ENCODE measurements at places on chromosomes 4 and X.

DNA sequence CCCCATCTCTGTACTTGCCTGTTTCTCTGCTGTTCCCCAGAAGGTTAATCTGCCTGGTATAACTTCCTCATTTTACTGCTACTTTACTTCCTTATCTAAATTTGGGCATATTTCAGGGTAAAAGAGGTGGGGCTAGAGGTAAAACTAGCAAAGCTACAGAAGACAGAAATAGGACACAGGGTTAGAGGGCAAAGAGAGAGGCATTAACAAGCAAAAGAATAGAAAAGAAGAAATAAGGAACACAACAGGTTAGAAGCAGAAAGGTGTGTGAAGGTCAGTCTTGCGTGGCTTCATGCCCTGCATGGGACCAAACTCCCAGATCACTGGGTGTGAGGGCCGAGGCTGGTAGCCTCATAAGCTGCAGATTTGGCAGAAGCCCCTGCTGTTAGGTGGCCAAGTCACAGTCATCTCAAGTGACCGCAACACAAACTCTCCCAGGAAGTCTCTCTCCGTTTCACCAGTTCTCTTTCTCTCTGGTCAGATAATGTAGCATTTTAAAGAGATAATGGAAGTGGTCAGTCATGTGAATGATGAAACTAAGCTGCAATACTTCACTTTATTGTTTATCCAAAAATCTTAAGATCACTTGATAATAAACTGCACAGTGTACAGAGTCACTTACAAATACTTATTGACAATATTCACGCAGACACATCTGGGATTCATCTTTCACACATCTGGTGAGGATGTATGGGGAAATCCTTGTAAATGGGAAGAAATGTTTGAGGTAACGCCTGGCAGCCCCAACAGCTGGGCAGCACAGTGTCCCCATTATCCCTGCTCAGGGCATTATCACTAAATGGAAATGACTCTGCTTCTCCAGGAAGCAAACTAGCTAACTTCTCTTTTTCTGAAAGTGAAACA lies 16.4 kb downstream of the TMEM154 start:
- DNase-seq: no peak

GRCh38 chrX:21944136-21944615 lies 3.7 kb downstream of the SMS start:
- no peak for DNase-seq

- DNase-seq: no peak
These were observed 68.9 kb upstream of the TRAM1L1 start for GRCh38 chr4:117154251-117154650.

GRCh38 chrX:138719396-138719795 lies 7.9 kb upstream of the FGF13 start:
- DNase-seq: no peak

GRCh38 chrX:69038816-69039215 lies 126.4 kb downstream of the PJA1 start:
- DNase-seq: no peak

GRCh38 chr4:1155314-1155713 lies 17.1 kb downstream of the SPON2 start:
- DNase-seq: no peak

- no peak for DNase-seq
These were observed 101.4 kb upstream of the SLITRK2 start for GRCh38 chrX:145716226-145716625.

GRCh38 chr4:7087036-7087435 lies 19.2 kb upstream of the GRPEL1 start:
- DNase-seq: no peak

DNA sequence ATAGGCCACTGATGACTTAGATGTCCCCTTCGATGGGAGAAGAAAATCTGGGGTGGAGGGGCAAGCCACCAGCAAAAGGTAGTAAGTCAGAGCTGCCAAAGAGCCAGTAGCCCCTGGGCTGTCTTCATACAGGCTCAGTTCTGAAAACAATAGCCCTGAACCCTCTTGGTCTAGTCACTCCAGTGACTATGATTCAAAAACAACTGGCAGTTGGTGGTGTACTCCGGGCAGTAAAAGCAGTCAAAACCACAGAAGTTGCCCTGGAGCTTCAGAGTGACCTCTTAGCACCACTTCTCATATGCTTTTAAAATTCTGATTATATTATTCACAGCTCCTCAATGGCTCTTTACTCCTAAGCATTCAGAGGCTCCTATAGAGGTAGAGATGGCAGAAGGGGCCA lies 164.3 kb upstream of the MAMLD1 start:
- DNase-seq: no peak

- no peak for DNase-seq
These were observed 168.3 kb upstream of the FAT1 start for GRCh38 chr4:186891859-186892486.

- peak; percentile 26 for DNase-seq
These were observed 5.4 kb upstream of the PDLIM5 start for GRCh38 chr4:94446386-94446785.

DNA sequence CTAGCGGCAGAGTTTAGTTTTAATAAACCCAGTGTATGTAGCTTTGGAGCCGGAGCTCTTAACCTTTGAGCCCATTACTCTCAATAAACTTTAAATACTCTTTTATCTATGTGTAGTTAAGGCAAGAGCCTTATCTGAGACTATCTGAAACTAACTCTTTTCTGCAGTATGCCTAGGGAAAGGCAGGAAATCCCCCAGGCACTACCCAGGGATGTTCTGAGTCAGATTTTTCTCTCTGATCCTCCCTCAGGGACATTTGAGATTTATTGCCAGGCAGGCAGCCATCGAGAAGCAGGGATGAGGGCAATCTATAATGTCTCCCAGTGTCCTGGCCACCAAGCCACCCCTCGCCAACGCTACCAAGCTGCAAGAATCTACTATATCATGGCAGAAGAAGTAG lies 39.1 kb downstream of the HEPH start:
- DNase-seq: peak; percentile 0

DNA sequence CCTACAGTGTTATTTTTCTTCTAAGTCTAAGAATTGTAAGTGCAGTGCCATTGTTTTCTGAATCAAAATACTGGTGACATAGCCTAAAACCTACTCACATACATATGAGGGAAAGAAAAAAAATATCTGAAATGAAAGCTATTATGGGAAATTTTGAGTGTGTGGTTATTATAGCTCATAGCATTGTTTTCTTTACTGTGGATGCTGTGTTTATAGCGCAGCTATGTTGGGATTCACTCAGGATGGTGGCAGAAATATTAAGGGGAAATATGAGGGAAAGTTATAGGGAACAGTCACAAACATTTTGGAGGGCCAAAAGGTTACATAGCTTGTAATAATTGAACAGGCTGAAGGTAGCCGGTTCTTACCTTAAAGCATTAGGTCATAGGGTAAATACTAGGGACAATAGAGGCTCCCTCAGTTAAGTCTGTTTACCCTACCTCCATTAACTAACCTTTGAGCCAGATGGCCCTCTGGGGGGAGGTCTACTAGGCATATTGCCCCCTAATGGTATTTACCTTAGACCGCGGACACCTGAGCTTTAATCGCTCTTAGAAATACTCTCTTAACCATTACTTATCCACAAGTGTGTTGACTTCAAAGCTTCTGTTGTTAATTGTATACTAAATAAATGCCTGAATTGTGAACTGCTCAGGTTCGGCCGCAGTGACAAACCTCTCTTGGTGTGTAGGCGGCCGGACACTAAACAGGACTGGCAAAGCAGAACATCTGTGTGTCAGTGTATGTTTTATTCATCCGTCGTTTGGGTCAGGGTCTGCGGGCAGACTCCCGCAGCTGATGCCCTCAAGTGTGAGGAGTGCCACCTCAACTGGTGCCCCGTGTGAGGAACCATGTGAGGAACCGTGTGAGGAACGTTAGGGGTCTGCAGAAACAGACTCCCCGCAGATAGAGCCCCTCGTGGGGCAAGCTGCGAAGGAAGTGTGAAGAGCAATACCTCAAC lies 21.3 kb upstream of the SULT1B1 start:
- DNase-seq: no peak

DNA sequence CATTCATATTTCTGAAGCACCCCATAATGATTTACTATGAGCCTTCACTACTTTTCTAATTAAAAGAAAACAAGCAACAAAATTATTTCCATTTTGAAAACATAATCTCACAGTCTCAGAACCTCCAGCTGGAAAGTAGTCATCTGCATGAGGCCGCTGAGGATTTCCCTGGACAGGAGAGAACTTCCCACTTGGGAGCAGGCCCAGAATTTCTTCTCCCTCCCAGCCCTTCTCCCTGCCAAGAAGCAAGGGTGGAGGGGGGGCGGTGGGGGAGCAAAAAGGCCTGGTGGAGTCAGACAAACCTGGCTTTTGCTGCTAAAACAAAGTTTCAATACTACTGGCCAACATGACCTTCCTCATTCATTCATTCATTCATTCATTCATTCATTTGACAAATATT lies 167.3 kb downstream of the PJA1 start:
- DNase-seq: no peak

DNA sequence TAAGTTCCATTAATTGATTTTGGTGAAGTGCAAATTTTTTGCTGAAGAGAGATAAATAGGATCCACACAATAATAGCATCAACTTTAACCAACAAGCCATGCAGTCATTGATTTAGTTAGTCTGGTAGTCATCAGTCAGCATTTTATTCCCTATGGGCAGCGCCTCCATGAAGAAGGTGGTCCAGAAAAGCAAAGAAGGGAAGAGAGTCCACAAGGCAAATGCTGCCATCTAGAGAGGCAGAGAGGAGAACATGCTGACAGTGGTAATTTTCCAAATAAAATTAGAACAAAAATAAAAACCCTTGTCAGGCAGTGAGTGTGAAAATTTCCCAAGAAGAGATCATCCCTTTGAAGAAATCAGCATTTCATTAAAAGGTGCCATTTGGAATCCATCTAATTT lies 366.7 kb upstream of the FAM241A start:
- DNase-seq: no peak

GRCh38 chr4:16480011-16480410 lies 253.7 kb upstream of the TAPT1 start:
- DNase-seq: no peak

- DNase-seq: no peak
These were observed 699.1 kb upstream of the AMOT start for GRCh38 chrX:113539599-113540356.

DNA sequence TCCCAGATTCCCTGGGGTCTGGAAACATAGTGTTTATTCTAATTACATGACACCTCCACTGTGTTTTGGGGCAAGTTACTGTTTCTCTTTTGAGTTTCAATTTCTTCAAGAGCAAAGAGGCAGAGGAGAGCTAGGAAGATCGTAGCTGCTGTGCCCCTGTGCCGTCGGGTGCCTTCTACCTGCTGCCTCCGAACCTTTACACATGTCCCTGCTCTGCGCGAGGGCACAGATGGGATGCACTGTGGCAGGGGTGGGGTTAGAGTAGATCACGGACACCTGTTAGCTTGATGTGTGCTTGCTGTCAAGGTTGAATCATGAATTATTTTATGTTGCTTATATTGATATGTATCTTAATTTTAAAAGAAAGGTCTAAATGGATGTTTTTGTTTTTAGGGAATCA lies 71.1 kb upstream of the MSANTD1 start:
- DNase-seq: no peak

- no peak for DNase-seq
These were observed 142.6 kb downstream of the EGF start for GRCh38 chr4:110055158-110055768.

GRCh38 chrX:27671234-27671633 lies 81.1 kb downstream of the DCAF8L2 start:
- no peak for DNase-seq
